ENCODE measurements at places on chromosomes 11 and 22.

- DNase-seq = no peak
Observed at GRCh38 chr11:35914816-35915215, 29.0 kb upstream of the LDLRAD3 start.

- no peak for DNase-seq
Observed at GRCh38 chr22:26170795-26171580, 1.7 kb downstream of the SEZ6L start.

DNA sequence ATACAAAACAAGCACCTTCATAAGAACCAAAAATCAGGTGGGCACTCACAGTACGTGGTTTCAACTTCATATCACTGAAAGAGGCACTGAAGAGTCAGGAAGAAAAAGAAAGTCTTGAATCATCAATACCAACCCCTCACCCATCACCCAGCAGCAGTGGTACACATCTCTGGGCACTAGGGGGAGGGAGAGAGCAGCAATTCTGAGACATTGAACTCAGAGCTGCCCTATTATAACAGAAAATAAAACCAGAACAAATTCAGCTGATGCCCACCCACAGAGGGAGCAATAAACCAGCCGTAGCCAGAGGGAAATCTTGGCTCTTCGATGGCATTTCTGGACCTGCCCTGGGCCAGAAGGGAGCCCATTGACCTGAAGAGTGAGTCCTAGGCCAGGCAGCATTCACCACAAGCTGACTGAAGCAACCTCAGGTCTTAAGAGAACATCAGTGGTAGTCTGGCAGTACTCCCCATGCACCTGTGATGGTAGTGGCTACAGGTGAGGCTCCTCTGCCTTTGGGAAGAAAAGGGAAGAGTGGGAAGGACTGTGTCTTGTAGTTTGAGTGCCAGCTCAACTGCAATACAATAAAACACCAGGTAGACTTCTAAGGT lies 42.2 kb upstream of the FAM181B start:
- no peak for DNase-seq

DNA sequence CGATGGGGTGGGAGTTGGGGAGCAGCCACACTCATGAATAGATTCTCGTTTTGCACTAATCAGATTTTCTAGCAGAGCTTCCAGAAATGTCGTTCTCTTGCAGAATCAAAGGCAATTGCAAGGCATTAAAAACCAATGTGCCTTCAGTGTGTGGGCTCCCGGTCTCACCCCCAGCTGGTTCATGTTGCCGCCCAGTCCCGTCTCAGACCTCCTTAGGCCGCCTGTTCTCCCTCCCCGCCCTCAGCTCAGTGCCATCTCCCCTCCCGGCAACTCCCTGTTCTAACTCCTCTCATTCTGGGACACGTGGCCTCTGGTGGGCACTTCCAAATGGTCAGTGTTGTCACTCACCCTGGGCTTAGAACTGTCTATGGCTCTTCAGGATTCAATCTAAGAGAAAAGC lies 42.5 kb upstream of the SMIM38 start:
- no peak for DNase-seq

GRCh38 chr11:29564486-29564885 lies 452.3 kb downstream of the KCNA4 start:
- DNase-seq = no peak

- DNase-seq = no peak
Observed at GRCh38 chr11:83721263-83721662, 435.1 kb upstream of the CCDC90B start.
